ENCODE measurements at places on chromosomes 13 and 19. TPM values are rescaled to one million over a fixed set of nuclear protein-coding genes. Genes with fewer than 3 reads are reported as not detected.

- DNase-seq: peak; percentile 35
- peaks cover under 1% of the 10 kb centered on the region for H3K36me3 ChIP-seq
- peak overlapping the region; percentile 35 for H3K4me3 ChIP-seq
- H3K27me3 ChIP-seq: no peaks in the 10 kb centered on the region
- H3K27ac ChIP-seq: peak overlapping the region; percentile 83
Measured at GRCh38 chr19:30450835-30451321, 78.7 kb downstream of the ZNF536 start.

DNA sequence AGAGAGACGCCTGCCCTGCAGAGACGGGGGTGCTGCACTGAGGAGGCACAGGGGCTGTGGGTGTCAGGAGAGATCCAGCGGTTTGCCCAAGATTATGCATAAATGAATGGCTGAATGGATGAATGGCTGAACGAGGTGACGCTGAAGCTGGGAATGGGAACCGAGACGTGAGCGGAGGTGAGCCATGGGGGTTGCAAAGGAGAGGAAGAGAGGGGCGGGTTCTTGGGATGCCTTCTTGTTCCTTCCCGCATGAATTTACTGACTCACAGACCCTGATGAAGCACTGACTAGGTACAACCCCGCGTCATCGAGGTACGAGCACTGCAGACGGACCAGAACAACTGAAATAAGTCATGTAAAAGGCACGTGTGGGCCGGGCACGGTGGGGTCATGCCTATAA lies 16.7 kb downstream of the DCAF15 start:
- peaks cover 84% of the 10 kb centered on the region for H3K36me3 ChIP-seq
- no peaks in the 10 kb centered on the region for H3K27me3 ChIP-seq
- H3K27ac ChIP-seq: no peak overlapping the region
- no peak overlapping the region for H3K4me3 ChIP-seq
- no peaks in the 10 kb centered on the region for H3K4me1 ChIP-seq
- no peak for DNase-seq

GRCh38 chr13:27043013-27043412 lies 128.6 kb downstream of the USP12 start:
- peak; percentile 15 for DNase-seq
- no peaks in the 10 kb centered on the region for H3K27me3 ChIP-seq
- H3K4me1 ChIP-seq: peaks cover 4% of the 10 kb centered on the region
- no peaks in the 10 kb centered on the region for H3K36me3 ChIP-seq

DNA sequence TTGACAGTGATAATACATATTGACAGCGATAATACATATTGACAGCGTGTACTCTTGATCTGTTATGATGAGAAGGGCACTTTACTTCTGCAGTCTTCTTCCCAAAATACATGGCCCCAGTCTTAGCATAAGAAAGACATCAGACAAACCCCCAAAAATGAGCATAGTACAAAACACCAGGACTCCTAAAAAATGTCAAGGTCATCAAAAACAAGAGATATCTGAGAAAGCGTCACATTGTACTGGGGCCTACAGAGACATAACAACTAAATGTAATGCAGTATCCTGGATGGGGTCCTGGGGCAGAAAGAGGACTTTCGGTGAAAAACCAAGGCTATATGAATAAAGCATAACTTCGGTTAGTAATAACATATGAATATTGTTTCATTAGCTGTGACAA lies 731.5 kb upstream of the SGCG start:
- no peak for DNase-seq
- H3K36me3 ChIP-seq: no peaks in the 10 kb centered on the region
- no peak overlapping the region for H3K4me3 ChIP-seq

DNA sequence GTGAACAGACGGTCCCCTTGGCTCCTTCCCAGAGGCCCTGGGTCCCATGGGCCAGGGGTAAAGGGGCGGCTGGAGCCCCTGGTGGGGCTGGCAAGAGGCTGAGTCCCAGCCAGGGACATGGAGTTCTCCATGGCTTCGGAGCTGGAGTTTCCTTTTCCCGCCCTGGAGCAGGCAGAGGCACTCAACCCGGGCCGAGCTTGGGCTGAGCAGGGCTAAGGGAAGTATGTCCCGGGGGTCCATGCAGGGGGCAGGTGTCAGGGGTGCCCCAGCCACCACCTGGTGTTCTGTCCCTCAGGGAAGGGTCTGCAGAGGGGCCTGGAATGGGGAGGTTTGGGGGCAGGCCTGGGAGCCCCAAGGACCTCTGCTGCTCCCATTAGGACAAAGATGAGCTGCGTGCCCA lies 54.0 kb upstream of the TPM4 start:
- H3K4me1 ChIP-seq: no peaks in the 10 kb centered on the region
- no peak overlapping the region for H3K4me3 ChIP-seq
- no peaks in the 10 kb centered on the region for H3K36me3 ChIP-seq
- no peaks in the 10 kb centered on the region for H3K27me3 ChIP-seq

DNA sequence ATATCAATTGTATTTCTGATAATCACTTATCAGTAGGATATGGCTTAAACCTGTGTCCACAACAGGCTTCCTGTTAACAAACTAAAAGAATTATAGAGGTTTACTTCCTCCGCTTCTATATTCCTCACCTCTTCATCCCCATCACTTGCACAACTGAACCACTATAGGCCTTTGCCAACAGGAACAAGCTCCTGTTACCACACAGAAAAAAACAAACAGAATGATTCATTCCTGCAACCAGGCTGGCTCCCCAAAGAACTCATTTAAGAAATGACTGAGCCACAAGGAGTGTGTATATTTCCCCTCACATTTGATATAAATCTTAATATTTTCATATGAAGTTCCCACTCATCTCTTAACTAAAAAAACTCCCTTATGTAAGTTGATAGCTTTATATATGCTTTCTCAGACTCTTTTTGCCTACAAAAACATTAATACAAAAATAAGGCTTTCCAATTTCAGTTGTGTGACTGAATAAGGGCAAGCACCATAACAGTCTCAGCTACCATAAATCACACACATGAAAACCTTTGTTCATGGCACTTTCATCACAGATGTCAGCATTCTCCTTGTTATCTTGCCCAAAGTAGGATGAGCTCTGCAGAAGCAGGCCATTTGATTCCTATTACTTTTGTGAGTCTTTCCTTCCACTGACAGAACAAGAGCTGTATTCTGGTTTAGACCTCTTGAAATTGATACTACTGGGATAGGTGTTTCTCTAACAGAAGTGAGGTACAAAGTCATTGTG lies 366.8 kb downstream of the SLITRK1 start:
- H3K36me3 ChIP-seq: no peaks in the 10 kb centered on the region
- DNase-seq: no peak
- H3K4me3 ChIP-seq: no peak overlapping the region
- H3K4me1 ChIP-seq: no peaks in the 10 kb centered on the region
- no peaks in the 10 kb centered on the region for H3K27me3 ChIP-seq

DNA sequence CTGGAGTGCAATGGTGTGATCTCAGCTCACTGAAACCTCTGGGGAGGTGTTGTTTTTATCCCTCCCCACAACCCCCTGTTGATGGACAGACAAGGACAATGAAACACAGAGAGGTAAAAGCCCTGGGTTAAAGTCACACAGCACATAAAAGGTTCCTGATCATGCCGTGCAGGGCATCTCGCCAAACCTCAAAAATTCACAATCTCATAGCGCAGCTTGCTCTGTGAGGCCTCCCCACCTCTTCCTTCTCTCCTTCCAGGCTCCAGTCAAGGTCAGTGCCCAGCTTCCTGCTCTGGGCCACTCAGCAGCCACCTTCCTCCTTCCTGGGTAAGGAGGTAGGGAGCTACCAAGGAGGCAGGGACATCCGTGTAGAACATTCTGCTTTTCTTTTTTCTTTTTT lies 2.3 kb downstream of the FUT2 start:
- no peak overlapping the region for H3K27ac ChIP-seq
- H3K27me3 ChIP-seq: peaks cover 24% of the 10 kb centered on the region
- peaks cover 11% of the 10 kb centered on the region for H3K36me3 ChIP-seq
- DNase-seq: no peak
- H3K4me3 ChIP-seq: no peak overlapping the region

- H3K4me1 ChIP-seq: no peaks in the 10 kb centered on the region
- H3K36me3 ChIP-seq: no peaks in the 10 kb centered on the region
- H3K27ac ChIP-seq: no peak overlapping the region
- no peak for DNase-seq
- H3K27me3 ChIP-seq: no peaks in the 10 kb centered on the region
Measured at GRCh38 chr13:57314897-57315520, 148.0 kb downstream of the PRR20E start.

DNA sequence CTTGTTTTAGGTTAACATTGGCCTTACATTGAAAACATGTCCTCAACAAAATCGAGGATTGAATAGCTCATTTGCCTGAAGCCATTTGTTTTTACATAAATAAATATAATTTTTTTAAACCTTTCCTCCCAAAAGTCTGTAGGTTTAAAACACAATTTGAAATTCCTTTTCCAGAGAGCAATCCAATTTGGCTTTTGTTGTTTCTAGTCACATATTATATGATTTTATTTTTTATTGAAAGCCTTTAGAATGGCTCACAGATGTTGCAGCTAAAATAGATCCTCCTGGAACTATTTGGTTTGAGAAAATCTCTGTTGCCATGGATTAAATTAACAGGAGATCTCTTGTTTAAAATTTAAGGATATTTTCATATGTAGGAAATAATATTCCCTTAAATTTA lies 512.6 kb downstream of the KLF5 start:
- H3K27ac ChIP-seq: no peak overlapping the region
- H3K4me3 ChIP-seq: no peak overlapping the region
- H3K4me1 ChIP-seq: no peaks in the 10 kb centered on the region
- DNase-seq: no peak
- H3K27me3 ChIP-seq: no peaks in the 10 kb centered on the region
- H3K36me3 ChIP-seq: no peaks in the 10 kb centered on the region

GRCh38 chr13:80006940-80007339 lies 334.0 kb downstream of the SPRY2 start:
- no peak overlapping the region for H3K27ac ChIP-seq
- no peak for DNase-seq
- peaks cover 6% of the 10 kb centered on the region for H3K4me1 ChIP-seq
- no peaks in the 10 kb centered on the region for H3K36me3 ChIP-seq

DNA sequence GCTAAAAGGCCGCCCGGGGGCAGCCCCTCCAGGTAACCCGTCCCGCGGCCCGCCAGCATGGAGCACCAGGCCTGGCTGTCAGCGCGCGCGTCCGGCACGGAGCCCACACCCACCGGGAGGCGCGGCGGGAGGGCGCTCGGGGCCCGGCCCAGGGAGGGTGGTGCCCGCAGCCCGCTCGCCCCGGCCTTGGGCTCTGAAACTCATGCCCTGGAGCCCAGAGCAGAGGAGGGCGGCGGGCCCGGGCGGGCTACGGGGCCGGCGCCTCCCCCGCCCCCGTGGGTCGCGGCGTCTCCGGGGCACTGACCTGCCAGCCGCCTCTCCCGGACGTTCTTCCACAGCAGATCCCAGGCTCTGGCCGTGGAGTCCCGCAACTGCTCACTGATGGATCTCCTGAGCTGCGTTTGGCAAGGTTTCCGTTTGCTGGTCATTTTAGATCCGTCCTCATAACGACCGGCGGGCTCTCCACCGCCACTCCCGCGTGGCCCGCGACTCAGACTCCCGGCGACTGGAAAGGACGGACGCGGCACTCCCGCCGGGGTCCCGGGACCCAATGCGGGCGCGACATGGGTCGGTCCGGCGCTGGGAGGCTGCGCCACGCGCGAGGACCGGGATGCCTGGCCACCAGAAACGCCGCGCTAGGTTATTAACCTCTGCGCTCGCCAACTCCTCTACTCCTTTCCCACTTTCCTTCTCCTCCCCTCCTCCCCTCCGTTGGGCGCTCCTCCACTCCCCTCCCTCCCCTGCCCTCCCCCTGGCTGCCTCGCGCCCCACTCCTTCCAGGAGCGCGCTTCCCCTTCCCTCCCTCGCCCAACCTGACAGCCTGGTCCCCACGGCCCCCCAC lies 64.7 kb upstream of the STARD13 start:
- H3K36me3 ChIP-seq: no peaks in the 10 kb centered on the region
- peak overlapping the region; percentile 86 for H3K27ac ChIP-seq
- peaks cover 6% of the 10 kb centered on the region for H3K27me3 ChIP-seq
- peaks cover 22% of the 10 kb centered on the region for H3K4me1 ChIP-seq

DNA sequence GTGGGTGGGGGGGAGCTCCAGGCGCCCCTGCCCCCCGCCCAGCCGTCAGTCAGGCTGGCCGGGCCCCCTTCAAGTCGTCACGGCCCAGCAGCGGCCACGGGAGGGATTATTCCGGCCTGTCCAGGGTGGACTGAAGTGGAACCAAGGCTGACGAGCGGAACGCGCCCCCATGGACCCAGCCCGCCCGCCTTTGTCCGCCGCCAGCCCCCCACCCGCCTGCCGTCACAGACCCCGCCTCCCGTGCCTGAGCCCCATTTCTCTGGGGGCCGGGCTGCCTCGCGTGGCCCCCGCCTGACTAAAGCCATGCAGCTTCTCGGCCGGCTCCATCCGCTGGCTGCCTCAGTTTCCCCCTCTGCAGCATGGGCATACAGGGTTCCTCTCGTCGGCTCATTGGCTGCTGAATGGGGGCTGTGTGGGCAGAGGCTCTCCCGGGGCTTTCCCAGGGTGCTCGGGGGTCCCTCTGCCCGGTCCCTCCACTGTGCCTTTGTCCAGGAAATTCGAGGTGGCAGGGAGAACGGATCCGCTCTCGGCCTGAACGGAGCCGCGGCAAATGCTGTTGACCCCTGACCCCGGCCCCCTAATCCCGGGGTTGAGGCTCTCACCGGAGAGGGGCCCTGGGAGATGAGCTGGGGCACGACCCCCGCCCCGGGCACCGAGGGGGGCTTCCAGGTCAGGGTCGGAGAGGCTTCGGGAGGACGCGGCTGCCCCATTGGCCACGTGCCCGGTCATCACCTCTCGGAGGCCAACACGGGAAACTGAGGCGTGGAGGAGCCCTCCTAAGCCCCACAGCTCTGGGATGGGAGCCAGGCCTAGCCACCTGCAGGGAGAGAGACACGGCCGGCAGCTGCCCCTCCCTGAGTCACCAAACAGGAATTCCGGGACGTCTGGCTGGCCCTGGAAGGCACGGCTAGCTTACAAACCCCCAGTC lies 27.4 kb downstream of the EFNA2 start:
- no peak overlapping the region for H3K27ac ChIP-seq
- DNase-seq: no peak
- H3K4me3 ChIP-seq: no peak overlapping the region
- no peaks in the 10 kb centered on the region for H3K27me3 ChIP-seq

Gene MYO1F
- total RNA-seq: 12.9 TPM

Gene RNASEH2A
- total RNA-seq: 11.3 TPM

Gene UCHL3
- 47.4 TPM for total RNA-seq

Gene TNFSF13B
- 3.5 TPM for total RNA-seq

Gene ZNF626
- total RNA-seq: 28.7 TPM

Gene PLPPR2
- 30.7 TPM for total RNA-seq

Gene GPR183
- 27.0 TPM for total RNA-seq

Gene EID2
- 15.8 TPM for total RNA-seq

Gene HTR2A
- total RNA-seq: 7.1 TPM

Gene TYROBP
- 14.1 TPM for total RNA-seq

Gene CALM3
- 219 TPM for total RNA-seq

Gene ERCC1
- 93.8 TPM for total RNA-seq

Gene SIGLEC6
- not detected for total RNA-seq

Gene ZNF835
- total RNA-seq: 4.1 TPM

Gene RGCC
- total RNA-seq: 56.3 TPM

Gene SMIM17
- 13.8 TPM for total RNA-seq

Gene RASIP1
- 11.9 TPM for total RNA-seq

Gene COX7A1
- total RNA-seq: 5.8 TPM

All from spinal cord (tissue), 10 donors.